Activated CD4-positive, alpha-beta T cell treated with anti-CD3 and anti-CD28 coated beads for 1 hour (primary cell): ENCODE measurements at places on chromosomes 2 and 18.

DNA sequence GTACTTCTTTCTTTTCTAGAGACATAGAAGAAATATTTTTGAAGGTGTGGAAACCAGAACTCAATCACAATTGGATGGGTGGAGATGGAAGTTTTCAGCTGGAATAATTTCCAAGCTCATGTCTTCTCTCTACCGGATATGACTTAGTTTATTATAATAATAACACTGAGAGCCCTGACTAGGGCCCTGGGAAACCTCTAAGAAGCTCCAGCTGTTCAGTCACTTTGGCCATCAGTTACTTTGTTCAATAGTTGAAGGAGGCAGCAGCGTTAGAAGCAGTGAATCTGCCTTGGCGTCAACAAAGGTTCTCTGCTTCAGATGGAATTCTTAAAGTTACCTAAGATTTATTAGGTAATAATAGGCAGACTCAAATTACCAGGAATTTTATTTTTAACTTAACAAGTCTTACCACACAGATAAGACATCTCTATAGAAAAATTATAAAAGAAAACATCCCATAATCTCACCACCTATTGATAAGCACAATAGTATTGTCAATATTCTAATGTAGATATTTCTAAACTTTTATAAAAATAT, 293.8 kb upstream of the CHAC2 start:
- no peak for DNase-seq

DNA sequence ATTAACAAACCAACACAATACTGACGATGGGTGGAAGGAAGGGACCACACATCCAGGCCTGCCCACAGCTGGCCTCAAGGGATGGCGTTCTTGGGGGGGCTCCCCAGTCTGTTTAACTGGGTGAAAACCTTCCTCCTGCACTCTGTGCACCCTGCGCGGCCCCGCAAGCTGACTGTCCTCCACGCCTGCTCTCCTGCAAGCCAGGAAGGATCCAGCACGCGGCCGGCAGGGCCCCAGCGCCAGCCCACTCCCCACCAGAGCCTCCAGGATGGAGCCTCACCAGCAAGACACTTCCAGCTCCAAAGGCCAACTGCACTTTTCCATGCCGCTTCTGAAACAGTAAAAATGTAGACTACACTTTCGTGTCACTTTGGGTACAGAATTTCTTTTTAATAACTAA, 135.1 kb downstream of the ZNF516 start:
- DNase-seq, result no peak

DNA sequence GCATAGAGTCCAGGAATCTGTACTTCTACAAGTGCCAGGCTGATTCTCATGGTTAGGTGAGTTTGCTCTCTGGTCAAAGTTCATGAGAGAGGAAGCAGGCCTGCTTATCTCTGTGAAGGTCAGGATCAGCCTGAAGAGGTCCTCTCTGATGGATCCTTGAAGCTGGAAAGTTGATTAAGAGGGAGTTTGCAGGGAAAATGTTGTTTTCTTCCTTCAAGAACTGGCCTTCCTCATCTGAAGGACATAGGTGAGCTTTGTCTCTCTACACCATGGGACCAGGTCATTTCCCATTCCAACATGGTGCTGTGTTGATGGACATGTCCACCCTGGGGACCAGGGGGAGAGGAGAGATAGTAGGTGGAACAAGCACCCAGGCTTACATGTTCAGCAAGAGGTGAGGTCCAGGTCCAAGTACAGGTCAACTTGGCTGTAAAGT, 14.9 kb downstream of the CCL20 start:
- DNase-seq, result no peak

DNA sequence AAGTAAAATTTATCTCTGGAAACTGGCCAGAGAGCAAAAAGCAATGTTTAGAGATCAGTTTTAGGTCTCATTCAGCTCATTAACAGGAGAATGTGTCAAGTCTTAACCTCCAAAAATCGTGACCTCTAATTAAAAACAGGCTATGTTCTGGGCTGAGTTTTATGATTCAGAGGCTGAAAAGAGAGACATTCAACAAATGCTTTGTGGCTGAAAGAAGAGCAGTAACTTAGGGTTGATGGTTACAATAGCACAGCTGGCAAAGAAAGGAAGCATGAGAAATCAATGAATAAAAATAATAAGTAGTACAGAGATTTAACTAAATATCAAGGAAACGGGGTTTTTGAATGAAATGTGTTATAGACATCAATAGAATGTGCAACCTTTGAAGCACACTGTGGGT, 13.1 kb downstream of the TGIF1 start:
- DNase-seq, result no peak

- no peak for DNase-seq
These were observed 276.6 kb downstream of the MREG start for GRCh38 chr2:215736653-215737290.

- DNase-seq, result no peak
These were observed 189.9 kb upstream of the TANK start for GRCh38 chr2:160970052-160970965.

- DNase-seq, result no peak
These were observed 30.0 kb downstream of the FHL2 start for GRCh38 chr2:105368759-105369408.

GRCh38 chr2:160194946-160195345, 5.1 kb downstream of the ITGB6 start:
- DNase-seq, result no peak

DNA sequence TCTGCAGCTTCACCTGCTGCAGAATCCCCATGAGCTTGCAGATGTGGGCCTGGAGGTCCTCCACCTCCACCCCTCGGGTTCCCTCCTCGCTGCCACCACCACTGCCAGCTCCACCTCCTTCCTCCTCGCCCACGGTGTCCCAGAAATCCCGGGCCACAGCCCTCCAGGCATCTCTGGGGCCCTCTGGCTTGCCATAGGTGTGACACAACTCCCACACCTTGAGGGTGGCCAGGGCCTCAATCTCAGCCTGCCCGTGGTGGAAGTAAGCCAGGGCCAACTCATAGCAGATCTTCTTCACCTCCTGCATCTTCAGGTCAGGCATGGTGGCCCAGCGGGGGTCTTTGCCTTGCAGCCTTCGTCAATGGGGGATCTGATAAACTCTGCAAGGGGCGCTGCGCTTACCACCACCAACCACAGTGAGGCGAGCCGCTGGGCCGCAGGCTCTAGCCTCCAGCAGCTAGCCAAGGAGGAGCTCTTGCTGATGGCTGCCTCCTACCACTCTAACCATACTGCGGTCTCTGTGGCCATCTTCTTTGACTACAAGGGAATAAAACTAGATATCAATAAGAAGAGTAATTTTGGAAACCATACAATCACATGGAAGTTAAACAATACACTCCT, 36.1 kb upstream of the ANKRD62 start:
- no peak for DNase-seq

- DNase-seq, result peak; percentile 31
These were observed at the start of gene EDAR for GRCh38 chr2:108988796-108989713. Gene EDAR, minus strand, starts transcription at chr2:108989220. Its CDS starts 58,206 bp downstream, at chr2:108931014.

DNA sequence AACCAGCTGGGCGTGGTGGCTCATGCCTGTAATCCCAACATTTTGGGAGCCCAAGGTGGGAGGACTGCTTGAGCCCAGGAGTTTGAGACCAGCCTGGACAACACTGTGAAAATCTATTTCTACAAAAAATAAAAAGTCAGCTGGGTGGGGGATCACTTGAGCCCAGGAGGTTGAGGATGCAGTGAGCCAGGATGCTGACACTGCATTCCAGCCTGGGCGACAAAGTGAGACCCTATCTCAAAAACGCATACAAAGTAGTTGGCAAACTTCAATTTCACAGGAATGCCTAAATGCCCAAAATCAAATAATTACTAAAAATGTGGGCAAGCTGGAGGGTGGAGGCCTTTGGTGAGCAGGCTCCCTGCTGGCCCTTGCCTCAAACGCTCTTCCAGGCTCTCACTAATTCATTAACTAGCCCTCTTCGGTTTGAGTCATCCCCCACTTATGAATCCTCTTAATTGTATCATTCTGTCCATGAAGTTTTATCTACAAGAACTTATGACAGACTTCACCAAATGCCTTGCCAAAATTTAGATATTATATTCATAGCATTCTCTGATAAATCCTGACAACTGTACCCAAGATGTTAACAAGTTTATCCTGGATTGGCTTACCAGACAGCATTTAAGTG, 68.7 kb upstream of the ZFP36L2 start:
- no peak for DNase-seq

- DNase-seq, result no peak
These were observed 11.7 kb upstream of the FHL2 start for GRCh38 chr2:105410554-105410953.

DNA sequence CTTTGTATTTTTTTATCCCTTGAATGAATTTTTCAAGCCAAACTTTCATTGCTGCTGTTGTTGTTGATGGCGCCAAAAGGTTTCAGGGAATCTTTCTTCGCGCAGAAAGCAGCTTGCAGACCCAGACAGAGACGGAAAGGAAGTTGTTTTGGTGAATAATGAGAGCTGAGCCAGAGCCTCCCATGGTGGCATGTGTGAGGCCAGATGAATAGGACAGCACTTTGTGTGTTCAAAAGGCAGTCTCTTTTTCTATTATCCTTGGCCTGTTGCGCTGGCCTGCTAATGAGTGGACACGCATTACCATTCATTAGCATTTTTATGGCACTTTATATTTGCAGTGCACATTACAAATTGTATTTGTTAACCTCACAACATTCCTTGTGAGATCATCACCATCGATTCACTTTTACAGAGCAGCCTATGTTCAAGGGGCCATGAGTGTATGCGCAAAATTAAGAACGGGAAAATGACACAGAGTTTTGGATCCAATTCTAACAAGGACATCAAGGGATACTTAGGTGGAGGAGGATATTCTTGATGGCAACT, 754.7 kb downstream of the BCL11A start:
- DNase-seq, result no peak

- no peak for DNase-seq
These were observed 300.0 kb upstream of the PIK3C3 start for GRCh38 chr18:41655074-41655473.

GRCh38 chr2:121360566-121361300, 75.7 kb upstream of the TFCP2L1 start:
- no peak for DNase-seq

- no peak for DNase-seq
These were observed 3.4 kb upstream of the SPATS2L start for GRCh38 chr2:200302940-200303727.

DNA sequence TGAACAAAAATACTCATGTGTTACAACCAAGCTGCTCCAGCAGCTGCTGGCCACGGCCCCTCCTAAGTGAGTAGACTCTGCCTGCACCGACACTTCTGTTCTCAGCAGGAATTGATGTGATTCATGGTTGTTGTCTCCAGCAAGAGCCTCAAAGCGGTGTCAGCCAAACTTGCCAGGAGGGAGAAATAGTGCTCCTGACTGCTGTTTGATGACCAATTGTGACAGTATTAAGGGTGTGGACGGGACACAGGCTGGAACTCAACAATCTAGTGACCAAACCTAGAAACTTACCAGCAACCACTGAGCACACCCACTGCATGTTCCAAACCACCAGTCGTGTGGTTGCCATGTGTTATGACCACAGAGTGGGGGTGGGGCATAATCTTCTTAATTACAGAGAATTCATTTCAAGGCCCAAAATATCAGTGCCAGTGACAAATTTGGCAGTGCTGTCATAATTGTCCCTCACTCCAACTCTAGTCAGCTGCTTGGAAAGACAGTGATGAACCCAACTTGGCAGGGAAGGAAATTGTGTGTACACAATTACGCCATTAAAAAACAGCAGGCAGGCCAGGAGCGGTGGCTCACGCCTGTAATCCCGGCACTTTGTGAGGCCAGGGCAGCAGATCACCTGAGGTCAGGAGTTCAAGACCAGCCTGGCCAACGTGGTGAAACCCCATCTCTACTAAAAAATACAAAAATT, 30.4 kb downstream of the FBLN7 start:
- DNase-seq, result no peak

GRCh38 chr18:69215161-69215560, 185.5 kb upstream of the DOK6 start:
- no peak for DNase-seq

DNA sequence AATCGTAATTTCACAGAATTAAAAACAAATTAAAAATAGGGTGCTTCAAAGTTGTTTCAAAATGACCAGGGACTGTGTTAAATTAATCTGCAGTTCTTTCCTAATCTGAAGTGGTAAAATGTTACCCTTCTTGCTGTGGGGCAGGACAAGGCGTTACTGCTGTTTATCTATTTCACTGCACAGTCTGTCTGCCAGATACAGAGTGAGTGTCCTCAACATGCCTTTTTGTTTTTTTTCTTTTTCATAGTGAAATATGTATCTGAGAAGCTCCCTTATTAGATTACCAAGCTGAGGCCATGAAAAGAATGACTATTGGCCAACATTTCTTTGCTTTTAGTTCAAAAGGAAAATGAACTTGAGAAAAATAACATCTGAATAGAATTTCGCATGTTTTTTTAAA, 38.0 kb downstream of the KCTD1 start:
- DNase-seq, result no peak

GRCh38 chr18:6382963-6383362, 31.7 kb downstream of the L3MBTL4 start:
- DNase-seq, result no peak

DNA sequence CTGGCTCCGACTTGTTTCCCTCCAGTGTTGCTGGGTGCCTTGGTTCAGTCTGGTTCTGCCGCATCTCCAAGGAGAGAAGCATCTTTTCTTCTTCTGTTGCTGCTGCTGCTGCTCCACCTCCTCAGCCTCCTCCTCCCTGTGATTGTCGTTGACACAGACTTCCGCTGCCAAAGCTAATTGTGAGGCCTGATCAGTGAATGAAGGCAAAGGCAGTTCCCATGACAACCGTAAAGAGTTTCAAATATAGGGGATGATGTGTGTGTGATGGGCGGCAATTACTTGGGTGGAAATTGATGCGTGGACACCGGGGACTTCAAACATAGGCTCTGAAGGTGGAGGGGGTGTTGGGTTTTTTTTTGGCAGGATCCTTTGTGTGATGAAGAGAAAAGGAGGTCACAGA, 13.7 kb downstream of the TET3 start:
- DNase-seq, result no peak

DNA sequence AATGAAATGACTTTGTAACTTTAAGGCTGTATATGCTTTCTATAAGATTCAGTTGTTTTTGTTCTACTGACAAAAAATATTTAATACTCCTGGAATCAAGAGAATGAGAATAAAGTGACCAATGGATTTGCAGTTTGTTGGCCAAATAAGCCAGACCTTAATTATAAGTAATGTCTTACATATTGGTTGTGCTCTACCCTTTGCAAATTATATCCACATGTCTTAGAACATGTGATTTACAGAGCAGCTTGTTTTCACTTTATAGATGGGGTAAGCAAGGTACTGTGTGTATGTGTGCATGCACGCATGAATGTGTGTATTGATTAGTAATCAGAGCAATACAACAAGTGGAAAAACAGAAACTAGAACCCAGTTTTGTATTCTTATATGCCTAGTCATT, 59.1 kb downstream of the RMDN2 start:
- no peak for DNase-seq

DNA sequence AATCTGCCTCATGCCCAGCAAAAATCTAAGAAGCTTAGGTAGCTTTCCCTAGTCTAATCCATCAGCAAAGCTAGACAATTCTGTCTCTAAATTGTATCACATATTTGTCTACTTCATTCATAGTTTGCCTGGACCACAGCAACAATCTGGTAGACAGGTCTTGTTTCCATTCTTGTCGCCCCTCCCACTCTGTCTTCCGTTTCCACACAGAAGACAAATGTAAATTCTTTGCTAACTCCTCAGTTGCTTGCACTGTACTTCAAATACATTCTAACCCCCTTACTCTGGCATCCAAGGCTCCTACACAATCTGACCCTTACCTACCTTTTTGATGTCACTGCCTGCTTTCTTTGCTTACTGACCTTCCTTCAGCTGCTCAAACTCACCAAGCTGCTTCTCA, 40.1 kb downstream of the THUMPD2 start:
- no peak for DNase-seq
